ENCODE measurements at places on chromosomes 3 and 15.
A peak's percentile ranks its signal among the peaks of the same experiment; 100 is the strongest.

- no peaks in the 10 kb centered on the region for H3K36me3 ChIP-seq
- peaks cover 1% of the 10 kb centered on the region for H3K4me1 ChIP-seq
- H3K27ac ChIP-seq: no peak overlapping the region
- H3K27me3 ChIP-seq: no peaks in the 10 kb centered on the region
- no peak for DNase-seq
These were observed 846.7 kb downstream of the EPHA3 start for GRCh38 chr3:89954137-89954536.

DNA sequence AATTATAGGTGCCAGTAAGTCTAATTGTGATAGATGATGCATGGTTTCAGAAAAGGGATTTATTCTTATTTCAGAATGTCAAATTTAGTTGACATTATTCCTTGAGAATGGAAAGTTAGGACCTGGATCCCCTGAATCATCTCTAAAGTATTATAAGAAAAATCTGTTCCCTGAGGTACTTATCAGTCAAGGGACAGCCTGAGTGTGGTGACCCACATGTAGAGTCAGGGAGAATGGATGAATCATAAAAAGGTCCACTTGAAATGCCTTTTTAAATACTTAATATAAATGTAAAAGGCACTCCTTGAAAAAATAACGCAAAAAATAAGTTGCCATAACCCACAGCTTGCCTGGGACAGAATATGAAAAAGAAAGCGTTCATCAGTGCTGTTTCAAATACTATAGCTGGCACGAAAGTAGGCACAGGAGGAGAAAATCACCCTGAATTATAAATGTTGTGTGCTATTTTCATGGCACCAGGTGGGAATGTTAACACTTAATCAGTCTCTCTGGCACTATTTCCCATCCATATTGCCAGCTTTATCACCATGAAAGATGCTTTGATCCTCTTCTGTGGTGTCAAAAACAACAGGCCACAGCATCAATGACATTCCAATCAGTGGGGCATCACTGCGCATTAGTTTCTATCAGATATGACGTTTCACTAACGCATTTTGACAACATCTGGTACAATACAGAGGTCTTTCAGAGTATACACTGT lies 208.5 kb downstream of the EPHA3 start:
- H3K27ac ChIP-seq: no peak overlapping the region
- H3K27me3 ChIP-seq: no peaks in the 10 kb centered on the region
- no peaks in the 10 kb centered on the region for H3K36me3 ChIP-seq
- peaks cover 6% of the 10 kb centered on the region for H3K4me1 ChIP-seq

GRCh38 chr3:177478170-177478867 lies 281.0 kb upstream of the TBL1XR1 start:
- H3K27ac ChIP-seq: no peak overlapping the region
- peaks cover 65% of the 10 kb centered on the region for H3K4me1 ChIP-seq
- H3K36me3 ChIP-seq: no peaks in the 10 kb centered on the region
- no peaks in the 10 kb centered on the region for H3K27me3 ChIP-seq
- DNase-seq: no peak
- no peak overlapping the region for H3K4me3 ChIP-seq

DNA sequence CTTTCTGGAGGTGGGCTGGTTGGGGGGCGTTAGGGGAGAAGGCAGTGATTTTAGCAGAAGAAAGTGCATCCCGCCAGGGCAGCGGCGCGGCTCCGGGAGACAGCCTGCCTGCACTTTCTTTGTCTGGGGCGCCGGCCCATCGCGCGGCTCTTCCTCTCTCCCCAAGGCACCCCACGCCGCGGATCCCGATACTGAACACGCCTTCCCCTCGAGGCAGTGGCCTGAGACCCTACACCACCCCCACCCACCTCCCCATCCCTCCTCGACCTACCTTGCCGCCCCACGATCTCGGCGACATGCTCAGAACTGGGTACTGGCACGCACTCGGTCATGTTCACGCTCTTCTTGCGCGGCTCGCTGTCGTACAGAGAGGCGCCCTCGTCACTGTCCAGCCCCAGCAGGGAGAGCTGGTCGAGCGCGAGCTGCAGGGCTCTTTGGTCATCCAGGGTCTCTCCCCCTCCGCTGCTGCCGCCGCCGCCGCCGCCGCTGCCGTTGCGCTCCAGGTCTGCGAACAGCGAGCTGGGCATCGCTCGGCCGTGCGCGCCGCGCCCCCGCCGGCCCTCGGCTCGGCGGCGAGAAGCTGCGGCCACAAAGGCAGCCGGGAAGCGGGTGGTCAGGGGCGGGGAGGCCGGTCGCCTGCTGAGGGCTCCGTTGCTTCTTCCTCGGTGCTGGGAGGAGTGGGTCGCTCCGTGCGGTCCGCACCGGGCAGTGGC lies 483 bp downstream of the MEX3B start:
- H3K36me3 ChIP-seq: peaks cover 15% of the 10 kb centered on the region
- peaks cover 38% of the 10 kb centered on the region for H3K4me1 ChIP-seq
- H3K4me3 ChIP-seq: peak overlapping the region; percentile 100
- peak overlapping the region; percentile 99 for H3K27ac ChIP-seq
- peaks cover 10% of the 10 kb centered on the region for H3K27me3 ChIP-seq

- DNase-seq: no peak
- H3K27ac ChIP-seq: no peak overlapping the region
- H3K27me3 ChIP-seq: no peaks in the 10 kb centered on the region
- H3K4me1 ChIP-seq: peaks cover 43% of the 10 kb centered on the region
- H3K36me3 ChIP-seq: no peaks in the 10 kb centered on the region
These were observed 7.5 kb downstream of the CMTM7 start for GRCh38 chr3:32399030-32399620.

GRCh38 chr15:73075160-73075859 lies 23.0 kb downstream of the NEO1 start:
- no peaks in the 10 kb centered on the region for H3K36me3 ChIP-seq
- H3K27ac ChIP-seq: no peak overlapping the region
- no peaks in the 10 kb centered on the region for H3K27me3 ChIP-seq
- H3K4me3 ChIP-seq: no peak overlapping the region
- DNase-seq: no peak

DNA sequence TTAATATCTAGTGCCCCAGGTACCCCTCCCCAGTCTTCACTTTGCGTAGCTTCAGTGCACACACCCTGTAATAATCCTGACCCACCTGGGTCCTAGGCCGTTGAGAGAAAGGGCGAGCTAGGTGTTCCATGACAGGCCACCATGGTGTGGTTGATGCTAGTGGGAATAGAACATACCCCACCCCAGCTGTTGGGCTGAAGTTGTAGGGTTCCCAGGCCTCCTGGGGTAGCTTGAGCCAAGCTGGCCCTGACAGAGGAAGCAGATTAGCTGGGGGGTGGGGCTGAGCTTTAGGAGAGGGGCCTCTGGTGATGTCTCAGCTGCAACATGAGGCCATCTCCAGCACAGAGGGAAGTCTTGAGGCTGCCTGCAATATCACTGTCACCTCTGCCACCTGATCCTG lies 40.5 kb downstream of the RAB11A start:
- H3K27me3 ChIP-seq: no peaks in the 10 kb centered on the region
- no peaks in the 10 kb centered on the region for H3K4me1 ChIP-seq
- H3K36me3 ChIP-seq: no peaks in the 10 kb centered on the region
- H3K4me3 ChIP-seq: no peak overlapping the region
- H3K27ac ChIP-seq: no peak overlapping the region
- DNase-seq: no peak

- DNase-seq: peak; percentile 58
- H3K4me1 ChIP-seq: peaks cover 33% of the 10 kb centered on the region
- no peak overlapping the region for H3K4me3 ChIP-seq
- H3K27me3 ChIP-seq: no peaks in the 10 kb centered on the region
These were observed 681.3 kb downstream of the ROBO1 start for GRCh38 chr3:79086514-79086913.

- H3K36me3 ChIP-seq: peaks cover 2% of the 10 kb centered on the region
- H3K4me3 ChIP-seq: peak overlapping the region; percentile 68
- no peak for DNase-seq
- peak overlapping the region; percentile 79 for H3K27ac ChIP-seq
These were observed 1.4 kb upstream of the CYP1A1 start for GRCh38 chr15:74726774-74727164.

GRCh38 chr3:197828-198491 lies 1.4 kb downstream of the CHL1 start:
- peak overlapping the region; percentile 75 for H3K4me3 ChIP-seq
- H3K27me3 ChIP-seq: peaks cover 86% of the 10 kb centered on the region
- peak; percentile 8 for DNase-seq

- H3K36me3 ChIP-seq: peaks cover 4% of the 10 kb centered on the region
- peak overlapping the region; percentile 87 for H3K4me3 ChIP-seq
- peaks cover 40% of the 10 kb centered on the region for H3K4me1 ChIP-seq
- DNase-seq: peak; percentile 39
- H3K27ac ChIP-seq: no peak overlapping the region
- peaks cover 97% of the 10 kb centered on the region for H3K27me3 ChIP-seq
These were observed 245.0 kb upstream of the TOPAZ1 start for GRCh38 chr3:43996379-43997301.

GRCh38 chr15:45866616-45867015 lies 231.8 kb downstream of the SQOR start:
- H3K27me3 ChIP-seq: no peaks in the 10 kb centered on the region
- peaks cover 2% of the 10 kb centered on the region for H3K36me3 ChIP-seq
- H3K4me3 ChIP-seq: no peak overlapping the region
- H3K27ac ChIP-seq: no peak overlapping the region

DNA sequence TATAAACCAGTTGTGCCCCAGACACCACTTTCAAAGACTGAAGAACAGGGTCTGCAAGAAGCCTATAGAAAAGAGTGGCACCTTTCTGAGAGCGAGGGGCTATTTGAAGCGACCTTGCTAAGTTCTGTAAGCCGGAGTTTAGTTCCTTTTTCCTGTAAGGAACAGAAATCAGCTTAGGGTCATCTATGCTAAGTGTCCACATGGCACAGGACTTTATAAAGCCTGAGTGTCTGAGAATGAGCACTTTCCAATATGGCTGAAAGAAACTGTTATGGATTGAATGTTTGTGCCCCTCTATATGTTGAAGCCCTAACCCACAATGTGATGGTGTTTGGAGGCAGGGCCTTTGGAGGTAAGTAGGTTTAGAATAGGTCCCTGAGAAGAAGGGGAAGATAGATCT lies 4.0 kb upstream of the A4GNT start:
- no peak overlapping the region for H3K27ac ChIP-seq
- H3K27me3 ChIP-seq: no peaks in the 10 kb centered on the region
- peaks cover 8% of the 10 kb centered on the region for H3K4me1 ChIP-seq
- no peaks in the 10 kb centered on the region for H3K36me3 ChIP-seq

DNA sequence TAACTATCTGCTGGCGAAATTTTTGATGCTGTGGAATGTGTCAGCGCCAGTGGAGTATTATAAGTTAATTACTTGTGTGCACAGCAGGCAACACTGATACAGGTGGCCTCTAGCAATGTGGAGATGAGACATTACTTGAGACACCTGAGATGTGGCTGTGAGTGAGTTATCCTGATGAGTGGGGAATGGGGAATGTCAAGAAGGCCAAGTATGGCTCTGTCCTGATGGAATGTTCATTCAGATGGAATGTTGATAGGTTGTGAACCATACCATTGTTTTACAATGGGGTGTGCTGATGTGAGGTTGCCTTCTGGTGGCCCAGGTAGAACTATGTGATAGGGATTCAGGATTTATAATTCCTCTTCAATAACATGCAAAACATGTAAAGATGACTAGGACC lies 404.8 kb downstream of the PTPRG start:
- DNase-seq: no peak
- no peaks in the 10 kb centered on the region for H3K27me3 ChIP-seq
- H3K36me3 ChIP-seq: no peaks in the 10 kb centered on the region
- no peak overlapping the region for H3K4me3 ChIP-seq

DNA sequence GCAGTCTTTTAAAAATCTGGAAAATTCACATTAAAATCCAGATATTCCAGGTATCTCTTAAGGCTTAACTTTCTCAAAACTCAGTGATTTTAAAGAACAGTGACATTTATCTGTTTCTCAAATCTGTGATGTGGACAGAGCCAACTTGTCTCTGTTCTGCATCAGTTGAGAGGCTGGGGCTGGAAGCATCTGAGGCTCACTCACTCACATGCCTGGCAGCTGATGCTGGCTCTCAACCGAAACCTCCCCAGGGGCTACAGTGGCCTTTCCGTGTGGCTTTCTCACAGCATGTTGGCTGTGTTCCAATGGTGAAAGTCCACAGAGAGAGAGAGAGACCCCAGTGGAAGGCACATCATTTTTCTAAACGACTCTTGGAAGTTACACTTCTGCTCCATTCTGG lies 53.5 kb downstream of the CEMIP start:
- H3K27ac ChIP-seq: no peak overlapping the region
- no peaks in the 10 kb centered on the region for H3K4me1 ChIP-seq
- H3K27me3 ChIP-seq: no peaks in the 10 kb centered on the region
- H3K4me3 ChIP-seq: no peak overlapping the region
- H3K36me3 ChIP-seq: no peaks in the 10 kb centered on the region

DNA sequence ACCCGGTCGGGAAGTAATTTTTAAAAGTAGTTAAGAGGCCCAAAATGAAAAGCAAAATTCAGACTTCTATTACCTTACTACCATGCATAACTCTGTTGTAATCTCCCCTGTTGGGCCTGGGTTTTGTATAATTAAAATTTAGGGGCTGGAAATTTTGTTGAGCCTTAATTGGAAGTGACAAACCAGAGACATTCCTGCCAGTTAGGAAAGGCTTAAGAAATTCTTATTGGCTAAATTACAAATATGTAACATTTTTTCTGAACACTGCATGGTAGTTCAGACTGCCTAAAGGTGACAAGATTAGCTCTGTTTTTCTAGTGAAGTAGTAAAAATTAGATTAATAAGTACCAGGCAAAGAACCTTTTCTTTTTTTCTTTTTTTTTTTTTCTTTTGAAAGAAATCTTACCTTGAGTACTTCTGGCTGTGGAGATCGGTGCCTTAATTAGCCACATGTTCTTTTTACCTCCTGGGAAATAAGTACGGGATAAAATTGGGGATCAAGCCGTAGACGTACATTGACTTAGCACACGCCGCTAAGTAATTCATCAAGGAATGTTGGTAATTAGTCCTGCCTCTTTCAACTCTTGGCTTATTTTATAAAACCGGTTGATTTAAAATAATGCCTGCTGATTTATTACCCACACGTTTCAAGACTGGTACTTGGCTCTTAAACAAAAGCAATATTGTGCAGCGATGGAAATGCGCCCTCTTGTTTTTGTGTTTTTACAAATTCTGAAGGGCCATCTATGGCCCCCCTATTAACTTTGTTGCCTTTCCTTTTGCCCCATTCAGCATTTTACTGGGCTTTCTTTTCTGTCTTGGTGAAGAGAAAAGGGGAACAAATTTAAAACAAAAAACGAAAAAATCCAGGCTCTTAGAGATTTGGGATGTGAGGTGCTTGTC lies 111.2 kb upstream of the SAMMSON start:
- H3K27me3 ChIP-seq: peaks cover 48% of the 10 kb centered on the region
- peaks cover 32% of the 10 kb centered on the region for H3K4me1 ChIP-seq
- H3K4me3 ChIP-seq: no peak overlapping the region

Data from neural crest cell (in vitro differentiated cells).